Islet precursor cell (in vitro differentiated cells): ENCODE measurements at places on chromosomes 2 and 18.

- DNase-seq = no peak
These were observed 27.1 kb downstream of the STARD7 start for GRCh38 chr2:96181529-96181928.

GRCh38 chr2:16026816-16027501 is 86.6 kb downstream of the MYCN start:
- peak; percentile 42 for DNase-seq

DNA sequence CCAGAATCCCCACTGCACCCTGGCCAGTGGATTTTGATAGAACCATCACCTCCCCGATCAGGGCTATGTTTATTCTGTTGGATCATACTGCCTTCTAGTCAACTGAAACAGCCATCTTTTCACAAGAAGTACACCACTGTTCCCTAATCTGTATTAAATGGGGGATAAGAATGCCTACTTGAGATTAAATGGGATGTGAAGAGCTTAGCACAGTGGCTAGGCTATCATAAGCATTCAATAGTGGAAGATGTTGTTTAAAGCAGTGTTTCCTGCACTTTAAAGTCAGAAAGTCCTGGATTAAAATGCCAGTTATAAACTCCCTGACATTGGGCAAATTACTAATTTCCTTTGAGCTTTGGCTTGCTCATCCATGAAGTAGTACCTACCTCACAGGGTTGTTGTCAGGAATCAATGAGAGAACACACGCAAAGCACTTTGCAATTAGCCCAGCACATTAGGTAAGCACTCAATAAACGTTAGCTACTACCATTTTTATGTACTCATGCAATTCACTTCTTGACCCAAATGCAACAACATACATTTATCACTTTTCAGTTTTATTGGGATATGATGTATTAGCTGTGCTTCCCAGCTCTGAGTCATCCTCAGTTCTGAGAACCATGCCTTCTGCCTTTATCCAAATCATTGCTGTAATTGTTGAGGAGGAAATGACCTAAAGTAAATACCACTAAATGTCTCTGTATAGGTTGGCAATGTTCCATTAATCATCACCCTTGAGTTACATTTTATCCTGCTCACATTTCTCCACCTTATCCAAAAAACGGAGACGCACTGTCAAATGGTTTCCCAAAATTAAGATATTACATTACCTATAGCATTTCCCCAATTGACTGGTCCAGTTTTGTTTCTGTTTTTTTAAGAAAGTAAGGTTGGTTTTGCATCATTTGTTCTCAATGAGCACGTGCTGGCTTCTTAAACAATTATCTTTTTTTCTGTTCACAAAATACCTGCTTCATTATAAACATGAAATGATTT is 2.1 kb downstream of the TMEM247 start:
- DNase-seq = no peak

DNA sequence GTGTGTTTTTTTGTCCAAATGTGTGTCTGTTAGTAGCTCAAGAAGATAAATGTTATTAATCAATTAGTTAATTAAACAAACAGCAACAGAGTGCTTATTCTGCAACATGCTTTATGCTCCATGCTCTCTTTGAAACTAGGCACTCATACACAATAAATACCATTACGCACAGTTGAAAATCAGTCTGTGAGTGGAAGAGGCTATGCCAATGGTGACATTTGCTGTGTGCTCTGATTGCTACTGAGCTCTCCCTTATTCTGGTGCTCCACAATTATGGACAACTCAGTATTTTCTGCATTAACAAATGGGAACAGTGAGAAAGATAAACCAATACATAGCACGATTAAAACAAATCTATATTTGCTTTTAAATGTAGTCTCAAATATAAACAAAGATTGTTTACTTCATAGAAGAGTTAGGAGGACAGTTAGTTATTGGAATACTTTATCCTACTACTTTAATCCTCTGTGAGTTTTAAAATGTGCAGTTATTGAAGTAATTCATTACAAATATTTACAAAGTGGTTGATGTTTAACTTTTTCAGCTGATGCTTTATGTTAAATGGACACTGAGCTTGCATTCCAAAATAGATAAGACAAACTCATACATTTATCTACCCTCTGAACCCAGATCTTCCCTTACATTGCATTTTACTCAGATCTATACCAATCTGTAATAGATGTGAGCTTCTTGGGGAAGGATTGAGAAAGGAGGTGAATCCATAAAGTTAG is 55.3 kb downstream of the NXPH2 start:
- no peak for DNase-seq

GRCh38 chr18:58601468-58602266 is 27.2 kb downstream of the ALPK2 start:
- peak; percentile 40 for DNase-seq

DNA sequence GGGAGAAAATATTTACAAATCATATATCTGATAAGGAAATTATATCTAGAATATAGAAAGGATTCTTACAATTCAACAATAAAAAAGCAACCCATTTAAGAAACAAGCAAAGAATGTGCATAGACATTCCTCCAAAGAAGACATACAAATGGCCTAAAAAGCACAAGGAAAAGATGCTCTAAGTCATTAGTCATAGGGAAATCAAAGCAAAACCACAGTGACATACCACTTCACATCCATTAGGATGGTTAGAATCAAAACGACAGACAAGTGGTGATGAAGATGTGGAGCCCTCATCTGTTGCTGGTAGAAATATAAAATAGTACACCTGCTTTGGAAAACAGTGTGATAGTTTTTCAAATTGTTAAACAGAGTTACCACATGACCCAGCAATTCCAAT is 48.2 kb downstream of the MAPRE2 start:
- DNase-seq = no peak

GRCh38 chr18:13791181-13791580 is 32.8 kb upstream of the MC5R start:
- DNase-seq = peak; percentile 60

- DNase-seq = no peak
These were observed 174.4 kb downstream of the RPIA start for GRCh38 chr2:88865801-88866371.

- DNase-seq = peak; percentile 24
These were observed 346.1 kb upstream of the ID2 start for GRCh38 chr2:8335801-8336200.

DNA sequence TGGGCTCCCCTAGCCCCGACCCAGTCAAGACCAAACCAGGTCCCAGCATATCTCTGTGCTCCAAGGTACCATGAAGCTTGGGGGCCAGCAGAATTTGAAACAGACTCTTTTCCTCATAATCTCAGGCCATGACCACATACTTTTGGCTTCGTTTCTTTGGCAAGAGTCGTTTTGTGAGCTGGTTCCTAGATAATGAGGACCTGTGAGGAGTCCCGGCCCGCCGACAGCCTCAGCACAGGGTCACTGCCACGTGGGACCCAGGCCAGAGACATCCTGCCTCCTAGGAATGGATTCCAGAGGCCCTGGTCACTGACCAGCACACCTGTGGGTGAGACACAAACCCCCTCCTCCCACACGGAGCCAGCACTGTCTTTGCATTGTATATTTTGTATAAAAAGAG is 73.5 kb downstream of the VAPA start:
- DNase-seq = peak; percentile 41

- no peak for DNase-seq
These were observed 161.4 kb downstream of the BCL2 start for GRCh38 chr18:63158012-63158631.

- DNase-seq = no peak
These were observed 27.4 kb upstream of the SLC20A1 start for GRCh38 chr2:112618383-112618782.

DNA sequence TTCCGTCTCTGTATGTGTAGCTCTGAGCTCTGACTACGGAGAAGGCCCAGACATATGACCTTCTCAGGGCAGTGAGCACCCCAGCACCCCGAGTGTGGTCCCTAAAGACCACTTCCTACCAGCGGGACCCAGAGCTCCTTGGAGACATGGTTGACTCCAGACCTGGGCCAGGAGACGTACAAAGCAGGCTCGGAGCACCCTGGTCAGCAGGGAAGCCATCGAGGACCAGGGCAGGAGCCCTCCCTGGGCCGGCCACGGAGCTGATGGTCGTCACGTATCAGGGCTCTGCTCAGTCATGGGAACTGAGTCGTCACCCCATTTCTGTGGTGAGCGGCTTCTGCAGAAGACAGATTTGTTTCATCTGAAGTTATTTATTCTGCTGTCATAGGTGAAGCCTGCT is 12.8 kb upstream of the NEU4 start:
- no peak for DNase-seq

DNA sequence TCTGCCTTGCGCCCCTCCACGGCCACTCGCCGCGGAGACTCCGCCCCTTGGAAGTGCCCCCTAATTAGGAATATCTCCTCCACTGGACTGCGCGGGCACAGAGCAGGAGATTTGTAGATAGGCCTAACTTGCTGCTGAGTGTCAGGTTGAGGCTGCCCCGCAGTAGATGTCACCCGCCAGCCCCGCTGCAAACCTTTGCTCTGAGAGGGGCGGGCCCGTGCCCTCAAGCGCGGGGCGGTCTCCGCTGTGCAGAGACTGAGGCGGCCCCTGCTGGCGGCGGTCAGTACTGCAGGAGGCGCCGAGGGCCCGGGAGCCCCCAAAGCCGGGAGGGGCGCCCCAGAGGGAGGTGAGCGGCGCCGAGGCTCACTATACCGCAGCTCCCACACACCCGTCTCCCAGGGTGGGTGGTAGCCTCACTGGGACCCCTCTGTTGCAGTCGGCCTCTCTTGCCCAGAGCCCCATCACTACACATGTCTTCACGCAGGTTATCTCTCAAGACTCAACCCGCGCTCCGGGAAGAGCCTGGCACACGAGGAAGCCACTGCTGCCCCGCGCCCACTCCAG is 2.9 kb upstream of the NEURL3 start:
- DNase-seq = peak; percentile 81

GRCh38 chr2:127906206-127906926 is 20.6 kb upstream of the AMMECR1L start:
- no peak for DNase-seq

GRCh38 chr18:79625195-79625923 is 54.2 kb upstream of the CTDP1 start:
- no peak for DNase-seq

GRCh38 chr2:96951125-96951654 is 35.2 kb downstream of the FAM178B start:
- peak; percentile 94 for DNase-seq

DNA sequence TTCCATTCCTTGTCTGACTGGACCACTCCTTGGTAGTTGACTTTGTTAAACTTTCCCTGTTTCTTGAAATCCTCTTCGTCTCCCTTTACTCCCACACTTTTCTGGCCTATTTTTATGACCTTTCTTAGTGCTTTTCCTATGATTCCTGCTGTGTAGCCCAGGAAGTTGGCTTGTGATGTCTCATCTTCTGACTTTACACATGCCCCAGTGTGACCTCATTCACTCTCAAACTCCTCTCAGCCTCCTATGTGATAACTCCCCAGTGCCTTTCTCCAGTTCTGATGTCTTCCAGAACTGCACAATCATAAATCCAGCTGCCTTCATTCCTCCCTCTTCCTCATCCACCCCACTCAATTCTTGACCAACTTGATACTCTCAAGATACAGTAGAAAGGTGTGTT is 407.6 kb downstream of the TGIF1 start:
- DNase-seq = no peak
